GM03348 (cell line): ENCODE measurements at places on chromosomes 3 and 15.

DNA sequence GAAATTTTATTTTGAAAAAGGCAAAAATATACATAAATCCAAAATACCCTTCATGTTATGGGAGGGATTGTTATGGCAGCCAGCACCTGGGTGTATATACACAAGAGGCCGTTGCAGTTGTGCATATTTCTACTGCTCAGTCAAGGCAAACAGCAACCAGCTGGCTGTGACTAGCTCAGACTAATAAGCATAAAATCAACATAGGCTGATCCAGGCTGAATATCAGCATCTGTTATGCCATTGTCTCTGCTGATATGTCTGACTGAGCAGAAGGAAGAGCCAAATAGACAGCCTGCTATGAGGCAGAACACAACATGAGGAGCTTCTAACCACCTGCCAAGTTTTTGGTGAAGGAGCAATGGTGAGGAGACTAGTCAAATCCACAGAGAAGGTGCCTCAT, 457.5 kb upstream of the ALCAM start:
- DNase-seq: peak; percentile 47

DNA sequence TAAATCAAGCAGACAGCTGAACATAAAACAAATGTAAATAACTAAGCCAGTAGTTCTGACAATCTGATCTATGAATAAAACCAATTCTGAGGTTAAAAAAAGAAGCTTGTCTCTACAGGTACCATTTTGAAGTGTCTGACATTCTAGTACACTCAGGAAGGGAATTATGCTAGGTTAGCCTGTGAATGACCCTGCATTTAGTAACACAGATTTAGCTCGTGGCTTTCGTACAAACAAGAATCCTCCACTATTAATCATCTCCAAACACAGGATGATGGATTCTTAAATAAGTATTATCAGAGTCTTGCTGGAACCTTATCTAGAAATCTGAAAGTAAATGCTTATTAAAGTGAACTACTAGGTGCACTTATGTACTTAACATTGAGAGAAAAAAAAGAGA, 1120.1 kb downstream of the ROBO1 start:
- DNase-seq: no peak

- DNase-seq: no peak
These were observed 101.3 kb upstream of the P2RY1 start for GRCh38 chr3:152733584-152734119.

- DNase-seq: peak; percentile 54
These were observed 45.9 kb upstream of the ACTC1 start for GRCh38 chr15:34841262-34841725.

DNA sequence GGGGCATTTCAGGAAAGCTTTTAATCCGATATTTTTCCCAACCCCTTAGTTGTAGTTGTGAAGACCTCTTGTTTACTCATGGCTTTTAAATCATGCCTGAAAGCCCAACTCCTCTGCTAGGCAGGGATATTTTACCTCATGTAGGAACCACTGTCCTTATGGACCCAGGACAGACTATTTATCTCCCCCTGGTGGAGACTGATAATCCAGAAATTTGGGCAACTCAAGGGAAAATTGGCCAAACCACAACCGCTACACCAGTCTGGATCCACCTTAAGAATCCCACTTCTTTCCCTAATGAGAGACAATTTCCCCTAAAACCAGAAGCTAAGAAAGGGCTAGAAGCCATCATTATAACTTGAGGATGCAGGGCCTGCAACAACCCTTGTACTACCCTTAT, 248.1 kb upstream of the STAC start:
- no peak for DNase-seq

- DNase-seq: no peak
These were observed 58.8 kb downstream of the CFAP20DC start for GRCh38 chr3:58991026-58991425.

GRCh38 chr3:143421556-143421955, 302.0 kb downstream of the CHST2 start:
- no peak for DNase-seq

GRCh38 chr3:131546441-131546840, 43.7 kb upstream of the MRPL3 start:
- DNase-seq: no peak

DNA sequence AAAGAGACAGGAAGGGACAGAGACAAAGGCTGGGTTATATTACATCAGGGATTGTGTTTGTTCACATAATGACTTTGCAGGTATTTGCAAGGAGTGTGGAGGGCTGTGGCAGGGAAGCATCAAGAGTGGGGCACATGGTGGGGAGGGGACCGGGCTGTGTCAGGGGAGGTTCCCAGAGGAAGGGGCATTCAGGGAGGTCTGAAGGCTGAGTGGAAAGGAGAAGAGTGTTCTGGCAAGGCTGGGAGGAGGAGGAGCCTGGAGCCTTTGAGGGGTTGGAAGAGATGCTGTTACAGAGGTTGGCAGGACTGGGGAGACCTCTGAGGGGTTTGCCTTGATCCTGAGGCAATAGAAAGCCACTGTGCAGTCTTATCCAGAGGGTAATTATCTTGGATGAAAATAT, 49.4 kb downstream of the EXOG start:
- no peak for DNase-seq

DNA sequence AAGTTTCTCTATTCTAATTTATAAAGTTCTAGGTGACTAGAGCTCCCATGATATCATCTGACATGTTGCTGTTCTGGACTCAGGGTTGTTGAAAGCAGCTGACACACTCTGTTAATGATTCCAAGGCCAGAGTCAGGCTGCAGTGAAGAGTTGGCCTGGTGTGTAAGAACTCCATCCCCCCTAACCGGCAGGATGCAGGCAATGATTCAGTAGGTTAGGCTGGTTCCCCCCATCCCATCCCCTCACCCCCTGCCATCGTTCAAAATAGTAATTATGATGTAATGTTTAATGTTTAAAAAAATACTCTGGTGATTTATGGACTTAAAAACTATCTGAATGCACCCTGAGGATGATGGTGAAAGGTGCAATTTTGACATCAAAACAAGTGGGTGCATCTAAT, 4.6 kb upstream of the TRIM71 start:
- DNase-seq: no peak

GRCh38 chr3:111694471-111694870, 99.3 kb upstream of the ZBED2 start:
- no peak for DNase-seq

- DNase-seq: peak; percentile 72
These were observed at the start of gene FES for GRCh38 chr15:90883976-90884718. Gene FES (plus strand): TSS chr15:90884504. CDS start chr15:90885046, 542 bp downstream.

GRCh38 chr3:168034152-168034928, 61.4 kb downstream of the GOLIM4 start:
- peak; percentile 62 for DNase-seq
